ENCODE measurements at places on chromosomes 2 and 18.
A peak's percentile ranks its signal among the peaks of the same experiment; 100 is the strongest.

GRCh38 chr2:68907232-68907919 lies 36.2 kb upstream of the BMP10 start:
- DNase-seq = no peak

DNA sequence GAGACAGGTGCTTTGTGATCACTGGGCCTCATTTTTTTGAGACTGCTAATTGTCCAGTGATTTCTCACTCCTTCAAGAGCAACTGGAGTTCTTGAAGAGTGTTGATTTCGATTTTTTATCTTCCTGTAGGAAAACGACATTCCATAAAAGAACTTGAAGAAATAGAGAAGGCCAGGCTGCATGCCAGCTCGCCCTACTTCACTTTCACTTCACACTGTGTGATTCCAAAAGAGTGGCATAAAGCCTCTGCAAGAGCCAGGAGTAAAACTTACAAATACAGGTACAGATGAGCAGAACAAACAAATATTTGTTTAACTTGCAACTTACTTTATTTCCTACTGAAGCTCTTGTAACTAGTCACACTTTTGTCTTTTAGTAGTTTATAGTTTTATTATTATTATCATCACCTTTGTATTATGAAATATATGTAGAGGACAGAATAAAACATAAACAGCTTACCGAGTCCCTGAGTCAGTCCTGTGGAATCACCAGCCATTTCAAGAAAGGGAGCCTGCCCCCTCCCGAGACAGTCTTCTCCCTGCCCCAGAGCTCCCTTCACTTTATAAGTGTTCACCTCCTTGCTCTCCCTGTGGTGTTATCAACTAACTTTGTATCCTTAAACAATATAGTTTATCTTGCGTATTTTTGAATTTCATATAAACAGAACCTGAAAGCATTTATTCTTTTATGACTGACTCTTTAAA lies 8.7 kb downstream of the FAM228A start:
- DNase-seq = no peak

GRCh38 chr2:236945431-236946016 lies 140.2 kb upstream of the COPS8 start:
- no peak for DNase-seq

- no peak for DNase-seq
Measured at GRCh38 chr2:4269885-4270284, 566.5 kb downstream of the DCDC2C start.

DNA sequence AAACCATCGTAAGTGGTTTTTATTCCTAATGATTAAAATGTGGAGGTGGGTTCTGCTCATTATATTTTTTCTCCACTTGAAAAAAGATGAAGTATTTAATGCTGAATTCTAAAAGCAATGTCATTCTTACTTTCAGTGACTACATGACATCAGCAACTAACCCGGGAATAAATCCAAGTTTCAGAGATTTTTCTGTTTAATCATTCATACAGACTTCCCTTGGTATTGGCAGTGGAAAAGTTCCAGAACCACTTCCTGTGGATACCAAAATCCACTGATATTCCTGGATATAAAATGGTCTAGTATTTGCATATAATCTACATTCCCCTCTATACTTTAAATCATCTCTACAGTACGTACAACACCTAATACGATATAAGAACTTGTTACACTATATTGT lies 128.6 kb downstream of the ZNF532 start:
- DNase-seq = no peak

DNA sequence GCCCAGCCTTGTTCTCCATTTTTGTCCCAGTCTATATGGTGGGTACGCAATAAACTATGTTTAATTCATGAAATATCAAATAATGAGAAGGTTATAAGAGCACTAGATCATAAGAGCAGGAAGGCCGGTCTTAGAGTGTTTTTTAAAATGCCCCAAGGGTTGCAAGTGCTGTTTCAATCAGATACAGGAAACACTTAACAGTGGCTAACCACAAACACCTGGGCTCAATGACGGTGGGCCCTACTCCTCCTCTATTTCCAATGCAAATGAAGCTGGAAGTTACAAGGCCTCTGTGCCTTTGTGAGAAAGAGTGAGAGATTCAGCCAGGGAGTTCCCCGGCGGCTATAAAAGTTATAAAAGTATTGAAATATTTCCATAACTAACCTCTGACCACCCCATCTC lies 18.9 kb upstream of the WDR33 start:
- DNase-seq = no peak

DNA sequence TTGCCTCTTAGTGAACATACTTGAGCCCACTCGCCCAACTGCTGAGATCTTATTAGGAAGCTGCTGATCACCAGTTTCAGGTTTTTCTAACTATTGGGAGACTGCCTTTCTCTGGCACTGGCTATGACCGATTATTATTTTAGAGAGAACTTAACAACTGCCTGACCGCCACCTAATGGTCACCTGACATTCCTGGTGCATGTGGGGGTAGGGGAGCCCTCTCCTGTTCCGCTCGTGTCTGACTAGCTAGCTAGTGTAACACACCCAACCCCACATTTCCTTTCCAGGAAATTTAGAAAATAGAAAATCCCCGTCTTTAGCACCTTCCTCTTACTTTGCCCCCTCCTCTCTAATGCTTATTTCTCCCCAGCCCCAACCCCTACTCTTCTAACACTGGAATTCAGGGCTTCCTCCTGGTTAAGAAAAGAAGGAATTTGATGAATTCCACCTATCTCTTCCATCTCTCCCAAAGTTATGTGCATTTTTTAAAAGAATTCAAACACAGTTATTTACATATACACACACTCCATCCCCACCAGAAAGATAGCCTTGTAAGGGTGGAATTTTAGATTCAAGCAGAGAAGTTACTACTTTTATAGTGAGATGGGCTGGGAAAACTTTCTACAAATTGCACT lies 19.4 kb upstream of the DNER start:
- DNase-seq = no peak

DNA sequence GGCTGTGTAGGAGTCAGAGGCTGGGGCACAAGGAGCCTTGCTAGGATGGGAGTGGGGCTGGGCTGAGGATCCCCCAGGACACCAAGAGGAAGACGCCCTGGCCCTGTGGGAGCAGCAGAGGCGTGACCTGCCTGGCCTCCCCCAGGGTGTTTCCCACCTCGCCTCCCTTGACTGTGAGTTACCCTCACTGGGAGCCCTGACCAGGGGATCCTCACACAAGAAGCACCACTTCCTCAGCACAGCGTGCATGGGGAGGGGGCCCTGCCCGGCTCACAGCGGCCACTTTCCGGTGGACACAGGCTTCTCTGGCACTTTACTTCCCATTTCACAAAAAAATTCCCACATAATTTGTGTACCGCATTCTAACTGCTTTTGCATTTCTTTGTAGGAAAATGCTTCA lies 187.7 kb downstream of the EIPR1 start:
- no peak for DNase-seq

GRCh38 chr2:225937625-225938187 lies 538.2 kb downstream of the NYAP2 start:
- DNase-seq = no peak

GRCh38 chr2:33058716-33059470 lies 112.1 kb downstream of the LTBP1 start:
- DNase-seq = no peak

GRCh38 chr2:1770566-1771380 lies 26.5 kb upstream of the PXDN start:
- DNase-seq = no peak

GRCh38 chr2:9212010-9212635 lies 5.5 kb downstream of the ASAP2 start:
- no peak for DNase-seq

- DNase-seq = no peak
Measured at GRCh38 chr2:174612970-174613369, 15.4 kb upstream of the WIPF1 start.

GRCh38 chr2:17353263-17353662 lies 165.0 kb downstream of the RAD51AP2 start:
- DNase-seq = no peak

GRCh38 chr2:196696423-196697079 lies 57.0 kb downstream of the CCDC150 start:
- DNase-seq = no peak

GRCh38 chr2:138711812-138712211 lies 68.4 kb downstream of the NXPH2 start:
- DNase-seq = no peak

- no peak for DNase-seq
Measured at GRCh38 chr2:177281400-177282180, 17.1 kb upstream of the NFE2L2 start.

- DNase-seq = no peak
Measured at GRCh38 chr2:43266711-43267111, 40.3 kb upstream of the ZFP36L2 start.

DNA sequence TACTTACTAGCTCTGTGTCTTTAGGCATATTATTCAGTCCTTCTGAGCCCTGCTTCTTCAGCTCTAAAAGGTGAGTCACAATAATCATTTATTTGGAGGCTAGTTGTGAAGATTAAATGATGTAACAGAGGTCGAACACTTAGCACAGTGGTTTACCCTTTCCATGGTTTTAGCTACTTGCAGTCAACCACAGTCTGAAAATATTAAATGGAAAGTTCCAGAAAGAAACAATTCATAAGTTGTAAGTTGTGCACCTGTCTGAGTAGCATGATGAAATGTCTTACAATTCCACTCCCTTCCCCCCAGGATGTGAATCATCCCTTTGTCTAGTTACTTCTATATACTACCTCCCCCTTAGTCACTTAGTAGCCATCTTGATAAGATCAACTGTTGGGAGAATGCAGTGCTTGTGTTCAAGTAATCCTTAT lies 217.6 kb upstream of the THUMPD2 start:
- no peak for DNase-seq

- no peak for DNase-seq
Measured at GRCh38 chr2:53509831-53510388, 257.7 kb upstream of the CHAC2 start.

DNA sequence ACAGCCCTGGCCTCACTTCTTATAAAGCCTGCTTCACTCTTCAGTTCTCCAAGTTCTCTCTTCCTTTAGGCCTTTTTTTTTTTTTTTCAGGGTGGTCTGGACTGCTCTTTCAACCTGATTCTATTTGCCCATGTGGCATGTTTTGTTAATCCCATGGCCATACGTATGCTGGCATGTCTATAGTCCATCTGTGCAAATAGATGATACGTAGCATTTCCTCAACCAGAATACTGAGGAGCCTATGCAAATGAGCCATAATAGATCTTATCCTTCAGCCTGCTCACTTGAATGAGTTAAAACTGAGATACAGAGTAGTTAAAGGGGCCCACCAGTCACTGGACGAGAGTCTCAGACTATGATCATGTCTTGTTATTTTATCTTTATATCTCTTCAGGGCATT lies 265.2 kb upstream of the CXCR4 start:
- DNase-seq = no peak

GRCh38 chr18:78984941-78985784 lies 5.5 kb downstream of the SALL3 start:
- peak; percentile 40 for DNase-seq

DNA sequence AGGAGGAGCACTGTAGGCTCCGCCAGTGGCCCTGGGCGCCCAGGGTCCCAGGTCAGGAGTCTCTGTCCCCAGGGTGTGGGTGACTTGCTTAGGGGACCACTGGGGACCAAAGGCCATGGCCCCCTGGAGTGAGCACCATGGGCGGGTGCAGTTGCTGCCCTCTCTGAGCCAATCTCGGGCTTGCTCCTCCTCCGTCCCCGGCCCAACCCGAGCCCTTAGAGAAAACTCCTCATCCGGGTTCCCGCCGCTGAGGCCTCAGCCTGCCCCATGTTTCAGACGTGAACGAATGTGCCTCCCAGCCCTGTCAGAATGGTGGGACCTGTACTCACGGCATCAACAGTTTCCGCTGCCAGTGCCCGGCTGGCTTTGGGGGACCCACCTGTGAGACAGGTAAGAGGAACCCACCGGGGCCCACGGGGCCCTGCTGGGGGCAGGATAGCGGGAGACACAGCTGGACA lies 38.6 kb downstream of the SNED1 start:
- DNase-seq = no peak

DNA sequence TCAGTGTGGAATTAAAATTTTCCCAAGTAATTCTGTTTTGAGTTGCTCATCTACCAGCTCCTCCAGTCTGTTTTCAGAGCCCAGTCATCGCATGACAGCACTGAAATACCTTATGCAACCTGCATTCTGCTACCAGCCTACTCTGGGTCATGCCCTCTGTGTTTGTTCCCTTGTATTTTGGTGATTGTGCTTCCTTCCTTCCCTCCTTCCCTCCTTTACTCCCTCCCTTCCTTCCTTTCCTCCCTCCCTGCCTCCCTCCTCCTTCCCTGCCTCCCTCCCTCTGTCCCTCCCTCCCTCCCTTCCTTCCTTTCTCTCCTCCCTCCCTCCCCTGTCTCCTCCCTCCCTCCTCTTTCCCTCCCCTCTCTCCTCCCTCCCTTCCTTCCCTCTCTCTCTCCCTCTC lies 289.6 kb downstream of the CDH2 start:
- no peak for DNase-seq

GRCh38 chr18:24543795-24544498 lies 83.5 kb downstream of the HRH4 start:
- peak; percentile 36 for DNase-seq

DNA sequence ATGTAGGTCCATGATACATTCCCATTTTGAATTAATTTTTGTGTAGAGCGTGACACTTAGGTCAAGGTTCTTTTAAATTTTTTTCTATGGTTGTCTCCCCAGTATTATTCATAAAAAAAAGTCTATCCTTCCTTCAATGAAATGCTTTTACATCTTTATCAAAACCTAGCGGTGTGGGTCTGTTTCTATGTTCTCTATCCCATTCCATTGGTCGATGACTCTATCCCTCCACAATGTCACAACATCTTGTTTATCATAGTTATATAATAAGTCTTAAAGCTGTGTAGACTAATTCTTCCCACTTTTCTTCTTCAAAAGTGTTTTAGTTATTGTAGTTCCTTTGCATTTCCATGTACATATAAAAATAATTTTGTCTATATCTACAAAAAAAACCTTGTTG lies 47.2 kb upstream of the GPR17 start:
- DNase-seq = no peak

DNA sequence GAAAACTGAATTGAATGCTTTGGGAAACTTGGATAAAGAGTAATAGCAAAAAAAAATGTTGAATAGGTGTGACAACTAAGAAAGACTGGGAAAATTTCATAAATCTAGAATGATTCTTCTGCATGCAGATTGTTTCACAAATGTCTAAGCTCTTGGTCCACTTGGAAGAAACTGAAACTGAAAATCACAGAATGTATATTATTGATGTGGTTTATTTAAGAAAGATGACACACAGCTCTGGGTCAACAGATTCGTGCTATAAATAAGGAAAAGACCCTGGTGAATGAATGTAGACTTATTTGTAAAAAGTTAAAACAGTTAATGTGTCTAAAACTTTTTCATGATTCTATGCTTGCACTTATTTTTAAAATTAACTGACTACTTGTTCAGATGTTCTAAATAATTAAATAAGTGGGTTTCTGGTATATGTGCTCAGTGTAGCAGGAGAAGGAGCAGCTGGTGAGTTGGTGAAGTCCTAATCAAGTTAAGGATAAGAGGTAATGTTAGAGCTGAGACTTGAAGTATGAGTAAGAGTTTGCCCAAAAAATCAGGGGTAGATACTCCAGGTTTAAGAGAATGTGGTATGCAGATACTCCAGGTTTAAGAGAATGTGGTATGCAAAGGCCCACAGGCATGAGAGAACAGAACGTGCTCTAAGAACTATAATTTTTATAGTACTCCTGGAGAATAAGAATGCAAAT lies 24.5 kb downstream of the UGP2 start:
- no peak for DNase-seq

Data from midbrain (tissue), 1 donor.